ENCODE measurements at places on chromosomes 7 and 10.

DNA sequence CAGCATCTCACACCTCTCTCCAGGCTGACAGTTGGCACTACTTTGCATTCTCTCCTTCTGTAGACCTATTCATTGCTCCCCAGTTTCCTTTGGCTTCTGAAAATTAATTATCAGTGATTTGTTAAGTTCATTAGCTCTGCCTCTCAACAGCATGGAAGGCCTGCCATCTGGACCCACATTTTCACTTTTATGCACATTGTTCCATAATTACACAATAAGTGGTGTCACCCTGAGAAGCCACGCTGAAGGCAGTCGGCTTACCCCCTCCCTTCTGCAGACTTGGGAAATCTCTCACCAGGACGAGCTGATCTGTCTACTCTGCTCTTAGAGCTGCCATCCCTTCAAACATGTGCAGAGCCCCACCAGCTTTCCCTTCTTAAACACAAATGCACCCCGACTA is 64.7 kb downstream of the SLIT1 start:
- DNase-seq: no peak

GRCh38 chr10:34185998-34186397 is 629.1 kb downstream of the PARD3 start:
- no peak for DNase-seq

DNA sequence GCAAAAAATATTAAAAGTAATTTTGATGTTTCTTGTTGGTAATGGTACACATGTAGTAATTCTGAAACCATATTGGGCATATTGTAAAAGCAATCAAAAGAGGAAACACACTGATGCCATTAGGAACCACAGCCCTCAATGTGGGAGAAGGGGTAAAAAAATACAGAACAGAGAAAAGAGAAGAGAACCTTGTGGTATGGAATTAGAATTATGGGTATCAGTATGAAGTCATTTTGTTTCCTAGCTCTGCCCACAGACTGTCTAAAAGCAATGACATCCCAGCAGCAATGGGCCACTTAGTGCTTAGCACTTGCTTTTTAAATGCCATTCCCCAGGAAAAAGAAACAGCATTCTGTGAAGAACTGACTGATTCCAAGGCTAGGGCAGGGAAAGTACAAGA is 61.5 kb downstream of the CPVL start:
- no peak for DNase-seq

GRCh38 chr10:95440756-95441546 is 120.2 kb downstream of the SORBS1 start:
- DNase-seq: no peak

- DNase-seq: no peak
These were observed 309.3 kb downstream of the PAXIP1 start for GRCh38 chr7:154693661-154694060.

DNA sequence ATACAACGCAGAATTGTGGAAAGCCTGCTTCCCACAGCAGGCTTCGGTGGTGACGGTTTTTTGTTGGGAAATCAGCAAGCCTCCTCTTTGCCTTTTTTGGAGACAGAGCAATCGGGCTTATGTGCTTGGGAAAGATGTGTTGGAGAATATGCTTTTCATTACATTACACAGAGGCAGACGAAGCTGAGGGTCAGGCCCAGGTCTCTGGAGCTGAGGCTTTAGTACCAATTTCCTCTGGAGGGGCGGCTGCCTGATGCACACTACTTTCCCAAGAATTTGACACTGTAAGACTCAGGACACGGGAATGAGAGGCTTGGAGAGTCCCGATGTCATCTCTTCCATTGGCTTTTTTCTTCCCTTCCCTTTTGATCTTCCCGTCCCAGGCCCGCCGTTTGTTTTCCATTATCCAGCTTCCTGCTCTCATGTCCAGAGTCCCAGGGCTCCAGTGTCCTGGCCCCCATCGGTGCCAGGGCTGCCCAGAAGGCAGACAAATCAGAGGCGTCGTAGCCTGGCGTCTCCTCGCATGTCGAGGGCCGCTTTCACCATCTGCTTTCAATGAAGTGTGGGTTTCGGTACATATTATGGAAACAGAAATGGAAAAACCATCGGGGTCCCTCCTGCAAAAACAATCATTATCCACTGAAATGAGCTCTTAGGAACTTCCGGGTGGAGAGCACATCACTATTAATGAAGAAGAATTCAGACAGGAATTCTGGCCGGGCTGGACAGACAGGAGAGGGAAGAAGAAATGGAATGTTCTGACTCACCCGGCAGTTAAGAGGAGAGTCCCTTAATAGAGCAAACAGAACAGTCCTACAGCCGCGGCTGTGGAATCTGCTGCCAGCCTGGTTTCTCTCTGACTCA is 123.0 kb upstream of the JCAD start:
- DNase-seq: no peak

- DNase-seq: no peak
These were observed 405.0 kb upstream of the GHITM start for GRCh38 chr10:83734278-83734677.

- DNase-seq: peak; percentile 94
These were observed at the start of gene BNIP3 for GRCh38 chr10:131981429-131982184. Gene BNIP3 (minus strand): TSS chr10:131981923. CDS start chr10:131981806, 117 bp downstream.

DNA sequence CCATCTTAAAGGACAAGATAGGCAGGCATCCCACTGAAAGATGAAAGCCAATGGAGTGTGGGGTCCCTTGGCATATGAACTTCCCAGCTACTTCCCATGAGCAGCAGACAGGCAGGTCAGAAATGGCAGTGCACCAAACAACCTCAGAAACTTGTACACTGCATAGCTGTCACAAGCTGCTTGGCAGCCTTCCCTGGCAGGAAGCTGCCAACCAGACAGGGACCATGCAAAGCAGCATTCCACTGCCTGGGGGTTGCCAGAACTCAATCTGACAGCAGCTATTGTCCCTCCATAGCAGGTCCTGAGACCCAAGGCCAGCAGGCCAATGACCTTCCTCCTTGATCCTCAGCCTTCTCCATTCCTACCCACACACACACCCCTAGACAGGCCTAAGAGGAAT is 139.5 kb downstream of the PLCE1 start:
- no peak for DNase-seq

DNA sequence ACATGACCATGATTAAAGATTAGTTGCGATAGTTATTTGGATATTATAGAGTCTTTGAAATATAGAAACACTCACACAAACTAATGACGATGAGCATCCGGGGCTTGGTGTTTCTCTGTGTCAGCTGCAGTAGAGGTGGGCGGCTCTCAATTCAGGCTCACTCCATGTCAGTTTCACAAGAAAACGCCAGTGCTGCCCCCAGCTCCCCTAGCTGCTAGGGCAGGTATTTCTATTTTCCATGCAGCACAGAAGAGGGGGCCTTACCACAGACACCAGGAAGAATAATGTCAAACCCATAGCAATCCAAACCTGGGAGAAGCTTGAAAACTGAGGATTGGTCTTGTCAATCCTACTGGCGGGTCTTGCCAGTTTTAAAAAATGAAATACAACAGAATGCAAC is 197.1 kb downstream of the PHTF2 start:
- no peak for DNase-seq

- no peak for DNase-seq
These were observed 28.1 kb downstream of the INPP5A start for GRCh38 chr10:132565516-132566209.

DNA sequence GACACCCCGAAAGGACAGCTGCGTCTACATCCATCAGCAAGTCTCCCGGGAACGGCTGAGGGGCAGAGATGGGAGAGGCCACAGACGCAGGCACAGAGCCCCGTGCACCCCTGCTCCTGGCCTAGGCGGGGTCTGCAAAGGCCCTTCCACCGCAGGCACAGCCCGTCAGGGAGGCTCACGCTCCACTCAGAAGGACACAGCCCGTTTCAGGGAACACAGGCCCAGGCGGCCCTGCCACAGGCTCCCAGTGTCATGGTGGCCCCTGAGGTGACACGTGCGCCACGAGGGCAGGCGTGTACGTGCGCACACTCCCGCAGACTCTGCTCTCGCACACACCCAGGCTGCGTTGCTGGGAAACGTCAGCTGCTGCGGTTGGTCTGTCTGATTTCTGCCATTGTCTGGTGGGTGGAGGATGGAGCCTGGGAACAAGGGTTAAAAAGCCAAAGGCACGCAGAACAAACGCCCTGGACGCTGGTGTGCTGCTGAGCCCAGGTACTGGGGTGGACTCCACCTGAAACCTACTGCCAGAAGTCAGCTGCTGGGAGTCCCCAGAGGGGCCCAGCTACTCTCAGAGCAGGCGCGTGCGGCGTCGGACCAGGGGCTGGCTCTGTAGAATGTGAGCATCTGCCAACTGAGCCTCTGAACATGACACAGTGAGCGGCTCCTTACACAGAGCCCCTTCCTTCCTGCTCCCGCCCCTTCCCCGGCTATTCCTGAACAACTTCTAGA is 13.1 kb downstream of the GPER1 start:
- DNase-seq: no peak

DNA sequence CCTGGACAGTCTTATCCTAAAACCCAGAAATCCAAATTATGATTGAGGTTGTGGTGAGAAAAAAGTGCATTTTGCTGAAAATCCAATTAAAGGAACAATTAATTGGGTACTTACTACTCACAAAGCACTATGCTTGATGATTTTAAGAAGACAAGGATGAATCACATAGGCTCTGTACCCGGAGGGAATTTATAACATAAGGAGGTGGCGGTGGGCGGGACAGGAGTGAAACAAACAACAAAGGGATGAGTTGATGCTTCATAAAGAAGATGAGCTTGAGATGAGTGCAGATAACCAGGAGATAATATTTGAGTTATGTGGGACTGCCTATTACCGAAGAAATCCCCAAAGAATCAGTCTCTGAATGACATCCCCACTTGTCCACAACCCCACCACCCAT is 171.1 kb upstream of the FZD8 start:
- no peak for DNase-seq

DNA sequence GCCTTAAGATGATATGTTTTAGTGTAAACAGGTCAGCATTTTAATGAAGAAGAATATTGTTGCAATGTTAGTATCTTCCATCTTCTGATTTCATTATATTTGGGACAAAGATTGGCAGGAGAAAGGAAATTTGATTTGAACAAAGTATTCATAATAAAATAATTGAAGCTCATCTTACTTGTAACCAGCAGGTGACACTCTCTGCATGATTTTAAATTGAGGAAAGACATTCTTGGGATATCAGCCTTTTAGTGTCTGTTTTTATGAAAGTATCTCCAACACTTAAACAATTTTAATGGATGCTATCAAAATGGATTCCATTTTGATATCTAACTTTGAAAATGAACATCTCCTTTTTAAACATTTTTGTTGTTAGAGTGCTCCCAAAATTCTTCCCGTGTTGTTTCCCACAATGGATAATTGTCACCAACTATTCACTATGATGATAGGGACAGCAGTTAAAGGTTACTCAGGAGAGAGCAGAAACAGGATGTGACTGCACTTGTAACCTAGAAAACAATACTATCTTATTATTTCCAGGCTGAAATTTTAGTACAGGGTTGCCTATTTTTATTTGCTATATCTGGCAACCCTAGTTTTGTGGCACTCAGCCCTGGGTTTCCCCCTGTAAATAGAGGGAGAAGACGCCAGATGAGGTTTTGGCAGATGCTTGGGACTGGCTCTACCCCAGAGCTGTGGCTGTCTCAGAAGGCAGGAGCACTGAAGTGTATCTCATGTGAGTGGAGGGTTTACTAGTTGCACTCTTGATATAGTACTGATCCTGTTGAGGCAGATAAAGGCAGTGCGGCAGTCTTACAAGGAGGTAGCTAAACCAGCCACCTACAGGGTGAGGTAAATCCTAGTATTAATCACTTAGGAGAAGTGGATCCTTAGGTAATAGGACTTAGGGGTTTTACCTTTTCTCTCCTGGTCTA is 31.0 kb upstream of the ABCB4 start:
- DNase-seq: no peak

- DNase-seq: no peak
These were observed 15.2 kb upstream of the KNDC1 start for GRCh38 chr10:133144771-133145170.

DNA sequence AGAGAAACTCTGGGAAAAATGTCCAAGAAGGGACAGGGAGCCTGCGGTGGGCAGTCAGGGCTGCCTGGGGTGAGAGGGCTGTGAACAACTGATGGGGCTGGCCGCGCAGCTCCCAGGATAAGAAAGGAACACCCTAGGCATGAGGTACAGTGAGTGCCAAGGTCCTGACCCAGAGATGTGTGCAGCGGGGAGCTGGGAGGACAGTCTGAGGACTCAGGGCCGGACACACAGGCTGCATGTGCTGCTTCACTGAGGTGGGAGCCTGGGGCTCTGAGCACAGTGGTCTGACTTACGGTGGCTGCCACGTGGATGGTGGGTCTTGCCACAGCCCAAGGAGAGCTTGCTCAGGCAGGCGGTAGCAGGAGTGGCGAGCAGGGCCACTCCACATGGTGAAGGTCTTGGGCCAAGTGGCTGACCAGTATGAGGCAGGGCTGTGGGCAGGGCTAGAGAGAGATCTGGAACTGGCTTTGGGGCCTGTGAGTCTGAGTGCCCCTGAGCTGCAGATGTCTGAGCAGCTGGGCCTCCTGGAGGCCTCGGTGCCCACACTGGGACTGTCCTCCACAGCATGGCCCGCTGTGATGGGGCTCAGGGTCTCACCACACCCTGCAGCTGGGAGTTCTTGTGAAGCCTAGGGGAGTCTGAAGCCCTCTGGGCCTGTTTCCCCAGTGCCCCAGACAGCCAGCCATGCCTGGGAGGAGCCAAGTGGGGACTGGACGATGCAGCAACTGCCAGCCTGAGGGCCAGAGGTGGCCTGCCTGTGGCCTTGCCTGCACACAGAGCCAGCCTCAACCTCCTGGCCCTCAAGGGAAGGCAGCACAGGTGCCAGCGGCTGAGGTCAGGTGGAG is 60.3 kb downstream of the RASGEF1A start:
- no peak for DNase-seq

DNA sequence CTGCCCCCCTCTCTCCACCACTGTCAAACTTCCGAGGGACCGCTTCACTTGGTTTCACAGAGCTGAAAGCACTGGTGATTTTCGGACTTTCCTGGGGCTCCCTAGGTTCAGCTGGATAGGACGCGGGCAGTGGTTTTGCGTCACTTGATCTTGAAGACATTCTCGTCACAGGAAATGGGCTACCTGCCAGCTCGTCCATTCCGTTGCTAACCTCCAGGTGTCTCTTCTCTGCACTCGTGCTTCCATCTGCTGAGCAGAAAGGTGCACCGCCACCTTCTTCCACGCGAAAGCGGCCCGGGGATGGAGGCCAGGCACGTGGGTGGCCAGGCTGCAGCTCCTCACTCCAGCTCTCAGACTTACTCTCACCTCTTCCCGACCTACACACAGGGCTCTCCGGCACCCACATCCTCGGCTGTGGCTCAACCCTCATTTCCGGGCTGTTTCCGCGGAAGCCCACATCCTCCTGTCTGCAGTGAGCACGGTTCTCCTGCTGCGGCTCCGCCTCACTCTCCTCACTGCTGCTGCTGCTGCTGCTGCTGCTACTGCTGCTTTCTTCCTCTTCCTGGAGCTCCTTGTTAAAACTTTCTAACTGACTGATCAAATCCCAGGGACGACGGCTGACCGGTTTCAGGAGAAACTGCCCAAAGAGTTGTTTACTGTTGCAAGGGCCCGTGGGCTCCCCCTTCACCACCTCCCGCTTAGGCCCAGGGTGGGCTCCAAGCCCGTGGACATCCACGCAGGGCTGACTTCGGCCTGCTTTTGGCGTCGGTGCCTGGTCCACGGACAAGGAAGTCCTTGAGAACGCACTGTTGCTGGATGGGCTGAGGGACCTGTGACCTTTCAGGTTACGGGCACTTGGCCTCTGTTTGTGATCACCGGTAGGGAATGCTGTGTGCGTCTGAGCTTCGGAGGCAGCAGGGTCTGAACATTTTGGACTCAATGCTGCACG is 32.1 kb downstream of the JCAD start:
- peak; percentile 80 for DNase-seq

Data from CD4-positive, alpha-beta T cell treated with Interleukin-15 for 4 hours (primary cell).